ENCODE measurements at places on chromosomes 2 and 18. TPM values are rescaled to one million over a fixed set of nuclear protein-coding genes. Genes with fewer than 3 reads are reported as not detected.

GRCh38 chr2:11677136-11678055 is 7.4 kb upstream of the NTSR2 start:
- no peak for DNase-seq

DNA sequence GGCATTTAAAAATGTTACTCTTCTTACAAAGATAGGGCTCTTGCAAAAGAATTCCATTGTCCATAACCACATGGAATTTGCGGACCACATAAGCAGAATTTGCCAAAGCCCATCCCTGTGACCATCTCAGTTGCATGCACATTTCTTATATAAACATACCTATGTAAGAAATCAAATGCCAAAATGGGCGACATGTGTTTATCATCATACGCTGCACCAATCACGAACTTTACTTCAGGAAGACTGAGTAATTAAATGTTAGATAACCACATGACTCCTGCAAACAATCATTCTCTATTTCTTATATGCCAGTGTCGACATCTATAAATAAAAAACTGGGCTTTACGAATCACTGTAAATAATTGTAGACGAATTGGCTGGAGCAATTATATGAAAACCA is 186.1 kb upstream of the RBMS1 start:
- no peak for DNase-seq

DNA sequence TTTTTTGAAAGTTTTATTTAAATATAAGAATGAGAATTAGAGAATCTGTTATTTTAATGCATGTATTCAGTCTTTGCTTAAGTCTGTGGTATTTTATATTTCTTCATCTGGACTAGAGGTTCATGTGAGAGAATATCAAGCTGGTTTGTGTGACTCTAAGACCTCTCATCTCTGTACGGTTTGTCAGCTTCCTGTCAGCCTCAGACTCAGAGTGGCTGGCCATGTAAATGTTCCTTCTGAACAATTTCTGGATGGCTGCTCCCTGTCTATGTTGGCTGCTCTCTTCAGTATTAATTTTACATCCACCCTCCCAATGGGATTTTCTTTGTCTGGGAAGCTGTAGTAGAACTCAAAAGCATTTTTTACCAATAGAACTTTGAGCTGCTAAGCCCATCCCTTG is 225.3 kb upstream of the THUMPD2 start:
- DNase-seq, result no peak

GRCh38 chr2:235092433-235093223 is 140.8 kb downstream of the SH3BP4 start:
- DNase-seq, result no peak

The TMEM247 gene
- not detected for polyA plus RNA-seq

DNA sequence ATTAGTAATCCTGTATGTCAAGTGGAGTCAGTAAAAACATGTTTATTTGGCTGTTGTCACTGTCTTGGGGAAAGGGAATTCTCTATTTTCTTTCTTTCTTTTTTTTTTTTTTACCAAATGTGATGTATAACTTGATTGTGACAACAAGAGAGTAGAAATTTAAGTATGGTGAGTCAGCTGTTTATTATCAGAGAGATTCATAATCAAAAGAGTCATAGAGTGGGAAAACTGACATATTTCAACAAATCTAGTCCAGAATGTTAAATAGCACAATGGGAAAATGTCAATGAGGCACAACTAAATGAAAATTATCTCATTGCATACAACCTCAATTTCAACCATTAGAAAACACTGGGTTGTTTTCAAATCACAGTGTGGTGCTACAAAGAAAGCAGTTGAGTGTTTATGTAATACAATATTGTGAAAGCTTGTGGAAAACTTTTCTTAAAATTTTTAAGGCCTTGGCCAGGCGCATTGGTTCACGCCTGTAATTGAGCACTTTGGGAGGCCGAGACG is 111.9 kb upstream of the DTNA start:
- DNase-seq, result no peak

The ZC3H8 gene
- polyA plus RNA-seq, result 16.5 TPM

DNA sequence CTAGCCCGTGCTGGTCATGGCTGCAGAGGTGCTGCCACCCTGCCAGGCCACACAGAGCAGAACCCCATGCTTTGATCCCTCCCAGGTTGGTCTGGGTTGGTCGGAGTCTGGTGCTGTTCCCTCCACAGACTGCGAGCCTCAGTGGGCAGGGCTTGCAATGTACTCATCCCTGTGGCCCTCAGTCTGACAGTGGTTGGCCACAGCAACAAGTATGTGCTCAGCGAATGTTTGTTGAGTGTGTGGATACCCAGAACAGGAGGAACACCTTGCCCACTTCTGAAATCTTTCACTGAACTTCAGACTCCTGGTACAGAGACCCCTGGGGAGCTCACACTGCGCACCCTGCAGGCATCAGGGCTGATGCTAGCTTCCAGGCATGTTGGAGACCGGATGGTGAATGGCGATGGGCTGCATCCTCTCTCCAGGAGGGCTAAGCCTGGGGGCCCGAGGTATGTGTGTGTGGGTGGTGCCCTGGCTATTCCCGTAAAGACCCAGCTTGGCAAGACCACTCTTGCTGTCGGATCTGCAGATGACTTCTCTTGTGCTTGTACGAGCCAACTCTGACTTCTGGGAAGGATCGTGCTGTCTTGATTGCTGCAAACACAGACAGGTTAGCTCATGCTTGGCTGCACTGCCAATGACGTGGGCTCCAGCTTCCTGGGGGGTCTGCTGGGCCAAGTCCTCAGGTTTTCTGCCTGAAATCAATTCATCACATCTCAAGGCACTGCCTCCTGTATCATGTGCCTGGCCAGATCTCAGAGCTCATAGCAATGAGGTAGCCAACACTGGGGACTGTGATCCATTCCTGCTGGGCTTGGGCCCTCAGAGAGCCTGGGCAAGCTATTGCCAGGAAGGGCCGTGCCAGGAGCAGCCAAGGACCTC is 43.7 kb downstream of the RHOB start:
- DNase-seq, result no peak

DNA sequence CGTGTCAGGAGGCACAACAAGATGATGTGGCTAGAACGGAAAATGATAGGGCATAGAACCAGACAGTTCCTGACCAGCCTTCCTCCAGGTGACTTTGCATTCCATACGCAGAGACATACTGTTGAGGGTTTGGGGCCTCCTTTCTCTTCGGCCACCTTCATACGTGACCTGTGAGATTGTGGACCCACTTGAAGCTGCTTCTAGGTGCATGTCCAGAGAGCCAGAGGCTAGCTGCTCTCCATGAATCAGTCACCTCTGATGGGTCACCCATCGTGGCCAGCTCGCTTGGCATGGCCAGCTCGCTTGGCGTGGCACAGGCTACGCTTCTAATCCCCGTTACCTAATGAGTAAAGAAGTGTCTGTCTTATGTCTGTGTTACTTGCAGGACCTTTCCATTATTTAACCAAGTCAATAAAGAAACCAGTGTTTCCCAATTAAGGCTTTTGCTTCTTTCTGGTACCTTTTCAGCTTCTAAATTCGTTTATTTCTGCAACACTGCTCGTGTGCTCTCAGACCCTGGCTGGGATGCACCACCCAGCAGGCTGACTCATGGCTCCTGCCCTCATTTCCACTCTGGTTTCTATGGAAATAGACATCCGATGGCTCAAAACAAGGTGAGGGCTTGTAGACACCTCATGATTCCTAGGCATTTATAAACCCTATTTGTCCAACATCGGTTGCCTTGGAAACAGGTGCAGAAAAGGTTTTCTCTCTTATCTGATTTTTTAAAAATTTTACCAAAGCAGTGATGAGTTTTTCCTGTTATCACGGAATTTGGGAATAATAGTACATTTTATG is 86.7 kb upstream of the B3GNT7 start:
- DNase-seq, result peak; percentile 43

DNA sequence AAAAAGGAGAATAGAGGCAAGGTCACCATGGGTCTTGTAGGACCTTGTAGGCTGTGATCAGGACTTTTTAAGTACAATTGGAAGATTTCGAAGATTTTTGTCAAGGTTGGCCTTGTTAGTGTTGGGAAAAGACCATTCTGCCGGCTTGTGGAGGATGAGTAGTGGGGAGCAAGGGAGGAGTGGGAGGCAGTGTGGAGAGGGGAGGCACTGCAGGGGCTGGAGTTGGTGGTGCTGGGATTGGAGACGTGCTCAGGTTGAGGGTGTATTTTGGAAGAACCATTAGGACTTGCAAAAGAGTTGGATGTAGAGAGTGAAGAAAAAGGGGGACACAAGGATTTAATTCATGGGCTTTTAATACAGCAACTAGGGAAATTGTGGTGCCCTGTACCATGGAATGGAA is 397.1 kb downstream of the TSN start:
- no peak for DNase-seq

The CDC42EP3 gene
- polyA plus RNA-seq, result 23.8 TPM

The THSD7B gene
- not detected for polyA plus RNA-seq

- DNase-seq, result no peak
Measured at GRCh38 chr18:53360501-53361443, 863.7 kb downstream of the MBD2 start.

Measured in A549 (cell line).